Stomach (tissue), 19 donors: ENCODE measurements at places on chromosomes 12 and 14. TPM values are rescaled to one million over a fixed set of nuclear protein-coding genes. Genes with fewer than 3 reads are reported as not detected.
A peak's percentile ranks its signal among the peaks of the same experiment; 100 is the strongest.

Gene DPY19L2
- 7.0 TPM for total RNA-seq

DNA sequence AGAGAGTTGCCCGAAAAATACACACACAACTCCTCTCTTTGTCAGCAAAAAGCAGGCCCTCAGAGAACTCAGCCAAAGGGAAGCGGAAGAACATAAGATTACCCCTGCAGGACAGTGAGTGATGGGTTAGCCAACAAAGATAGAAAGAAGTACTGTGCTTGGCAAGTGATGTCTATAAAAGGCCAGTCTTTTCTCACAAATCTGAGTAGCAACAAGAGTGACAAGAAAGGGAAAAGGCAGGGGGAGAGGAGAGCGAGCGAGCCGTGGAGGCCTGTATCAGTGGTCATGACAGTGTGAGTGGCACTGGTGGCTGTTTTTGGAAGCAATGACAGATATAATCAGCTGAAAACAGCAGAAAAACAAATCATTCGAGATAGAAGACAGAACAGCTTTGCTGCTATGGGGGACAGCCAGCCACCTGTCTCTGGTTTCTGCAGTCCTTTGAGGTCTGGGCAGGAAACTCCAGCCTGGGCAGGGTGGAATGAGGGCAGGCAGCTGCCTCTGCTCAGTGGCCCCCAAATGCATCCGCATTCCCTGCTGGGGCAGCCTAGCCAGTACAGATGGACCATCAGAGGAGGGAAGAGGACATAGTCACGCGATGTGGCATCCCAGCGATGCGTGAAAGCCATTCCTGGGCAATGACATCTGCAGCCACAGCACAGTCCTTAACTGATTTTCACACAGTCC lies 74.7 kb downstream of the TRIM9 start:
- H3K36me3 ChIP-seq, result no peaks in the 10 kb centered on the region
- no peaks in the 10 kb centered on the region for H3K27me3 ChIP-seq
- no peak overlapping the region for H3K4me3 ChIP-seq

Gene NKX2-1
- 13.4 TPM for total RNA-seq

DNA sequence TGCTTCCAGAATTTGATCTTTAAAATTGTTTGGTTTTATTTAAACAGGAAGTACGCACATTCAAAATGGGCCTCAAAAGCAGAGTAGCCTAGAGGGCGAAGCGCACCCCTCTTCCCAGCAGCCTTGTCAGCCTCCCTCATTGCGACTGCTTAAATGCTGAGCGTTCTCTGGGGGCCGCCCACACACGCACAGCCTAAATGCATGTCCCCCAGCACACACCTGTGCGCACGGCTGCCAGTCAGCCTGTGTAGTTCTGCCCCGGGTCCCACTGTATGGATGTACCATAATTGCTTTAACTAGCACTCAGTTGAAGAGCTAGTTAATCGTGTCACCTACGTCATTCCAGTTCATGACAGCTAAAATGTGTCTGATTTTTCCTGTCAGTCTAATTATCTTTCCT lies 79.3 kb downstream of the TESC start:
- no peaks in the 10 kb centered on the region for H3K27me3 ChIP-seq
- H3K27ac ChIP-seq, result no peak overlapping the region
- peaks cover 25% of the 10 kb centered on the region for H3K36me3 ChIP-seq
- H3K4me1 ChIP-seq, result no peaks in the 10 kb centered on the region
- no peak overlapping the region for H3K4me3 ChIP-seq
- DNase-seq, result no peak

DNA sequence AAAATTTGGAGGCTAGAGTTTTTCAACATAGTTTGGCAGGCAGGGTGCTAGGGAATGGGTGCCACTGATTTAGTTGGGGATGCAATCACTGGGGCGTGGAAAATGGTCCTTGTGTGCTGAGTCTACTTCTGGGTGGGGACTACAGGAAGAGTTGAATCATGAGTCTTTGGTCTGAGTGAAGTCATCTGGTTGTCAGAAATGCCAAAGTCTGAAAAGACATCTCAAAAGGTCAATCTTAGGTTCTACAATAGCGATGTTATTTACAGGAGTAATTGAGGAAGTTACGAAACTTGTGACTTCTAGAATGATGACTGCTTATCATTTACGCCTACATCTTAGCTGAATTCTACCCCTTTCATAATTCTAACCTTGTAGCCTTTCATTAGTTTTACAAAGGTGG lies 209.1 kb downstream of the NUBPL start:
- no peak overlapping the region for H3K27ac ChIP-seq
- H3K36me3 ChIP-seq, result no peaks in the 10 kb centered on the region
- DNase-seq, result peak; percentile 5
- H3K4me3 ChIP-seq, result no peak overlapping the region

GRCh38 chr14:105165134-105165704 lies 3.4 kb downstream of the JAG2 start:
- H3K4me3 ChIP-seq, result no peak overlapping the region
- peaks cover 42% of the 10 kb centered on the region for H3K4me1 ChIP-seq
- no peaks in the 10 kb centered on the region for H3K36me3 ChIP-seq
- H3K27ac ChIP-seq, result no peak overlapping the region
- no peaks in the 10 kb centered on the region for H3K27me3 ChIP-seq

Gene HSP90AA1
- 247 TPM for total RNA-seq

- H3K4me3 ChIP-seq, result peak within 1 kb of the TSS; percentile 58
- no peaks in the 10 kb centered on the region for H3K36me3 ChIP-seq
- DNase-seq, result peak; percentile 40
- no peaks in the 10 kb centered on the region for H3K27me3 ChIP-seq
- peaks cover 26% of the 10 kb centered on the region for H3K4me1 ChIP-seq
These were observed at the start of gene WSCD2 for GRCh38 chr12:108129017-108129812. TSS of gene WSCD2 (plus strand) at chr12:108129288. CDS start at chr12:108195833, 66,545 bp downstream.

DNA sequence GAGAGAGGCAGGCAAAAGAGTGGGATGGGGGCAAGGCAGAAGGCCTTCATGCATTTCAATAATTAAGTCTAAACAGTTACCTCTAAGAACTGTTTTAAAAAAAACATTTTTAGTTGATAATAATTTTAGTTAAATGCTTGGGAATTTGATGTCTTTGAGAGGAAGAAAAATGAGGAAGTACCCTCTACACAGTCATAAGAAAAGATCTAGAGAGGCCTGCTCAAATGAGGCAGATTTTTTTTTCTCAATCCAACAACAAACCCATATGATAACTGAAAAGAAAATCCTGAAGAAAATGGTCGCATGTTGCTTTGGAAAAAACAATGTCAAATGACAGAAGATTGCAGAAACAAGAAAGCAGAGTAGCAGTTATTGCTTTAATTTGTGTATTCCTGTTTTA lies 25.6 kb downstream of the SINHCAF start:
- peaks cover 7% of the 10 kb centered on the region for H3K36me3 ChIP-seq
- no peak overlapping the region for H3K4me3 ChIP-seq
- no peak overlapping the region for H3K27ac ChIP-seq
- H3K27me3 ChIP-seq, result no peaks in the 10 kb centered on the region
- DNase-seq, result no peak
- no peaks in the 10 kb centered on the region for H3K4me1 ChIP-seq

GRCh38 chr14:77707355-77707723 lies 484 bp downstream of the ALKBH1 start:
- peak overlapping the region; percentile 94 for H3K4me3 ChIP-seq
- peak; percentile 60 for DNase-seq
- H3K27ac ChIP-seq, result peak overlapping the region; percentile 82
- peaks cover 30% of the 10 kb centered on the region for H3K4me1 ChIP-seq
- H3K36me3 ChIP-seq, result peaks cover 51% of the 10 kb centered on the region
- no peaks in the 10 kb centered on the region for H3K27me3 ChIP-seq

- no peaks in the 10 kb centered on the region for H3K4me1 ChIP-seq
- no peaks in the 10 kb centered on the region for H3K27me3 ChIP-seq
- H3K36me3 ChIP-seq, result no peaks in the 10 kb centered on the region
- no peak overlapping the region for H3K4me3 ChIP-seq
- H3K27ac ChIP-seq, result no peak overlapping the region
These were observed 10.4 kb upstream of the PTHLH start for GRCh38 chr12:27982951-27983350.

DNA sequence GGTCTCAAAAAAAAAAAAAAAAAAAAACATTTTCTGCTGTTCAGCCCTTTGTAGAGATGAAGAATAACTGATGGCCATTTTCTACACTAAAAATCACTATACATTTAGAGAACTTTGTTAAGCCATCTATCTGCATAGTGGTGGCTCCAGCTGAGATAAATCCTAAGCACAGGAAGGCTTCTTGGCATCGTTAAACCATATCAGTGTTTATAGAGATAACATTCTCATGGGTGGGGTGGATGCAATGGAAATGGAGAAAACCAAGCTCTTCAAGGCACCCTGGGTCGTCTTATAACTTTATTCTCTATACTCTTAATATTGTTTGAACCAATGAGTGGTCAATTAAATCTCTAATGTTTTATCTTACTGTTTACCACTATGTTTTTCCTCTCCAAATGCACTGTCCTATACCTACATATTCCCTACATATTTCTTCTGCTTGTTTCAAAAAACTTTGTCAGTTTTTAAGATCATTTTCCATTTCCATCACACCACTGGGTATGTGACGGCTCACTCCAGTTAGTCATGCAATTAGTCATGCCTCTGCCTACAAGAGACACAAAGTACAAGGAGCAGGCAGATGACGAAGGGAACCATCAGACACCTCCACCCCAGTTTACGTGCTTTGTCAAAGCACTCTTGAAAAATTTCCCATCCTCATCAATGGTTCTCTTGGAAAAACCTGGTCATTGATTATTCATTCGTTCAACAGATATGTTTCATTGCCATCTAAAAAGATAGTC lies 119.3 kb upstream of the OVCH1 start:
- H3K4me1 ChIP-seq, result no peaks in the 10 kb centered on the region
- no peak overlapping the region for H3K4me3 ChIP-seq
- DNase-seq, result no peak
- no peaks in the 10 kb centered on the region for H3K36me3 ChIP-seq
- no peak overlapping the region for H3K27ac ChIP-seq

DNA sequence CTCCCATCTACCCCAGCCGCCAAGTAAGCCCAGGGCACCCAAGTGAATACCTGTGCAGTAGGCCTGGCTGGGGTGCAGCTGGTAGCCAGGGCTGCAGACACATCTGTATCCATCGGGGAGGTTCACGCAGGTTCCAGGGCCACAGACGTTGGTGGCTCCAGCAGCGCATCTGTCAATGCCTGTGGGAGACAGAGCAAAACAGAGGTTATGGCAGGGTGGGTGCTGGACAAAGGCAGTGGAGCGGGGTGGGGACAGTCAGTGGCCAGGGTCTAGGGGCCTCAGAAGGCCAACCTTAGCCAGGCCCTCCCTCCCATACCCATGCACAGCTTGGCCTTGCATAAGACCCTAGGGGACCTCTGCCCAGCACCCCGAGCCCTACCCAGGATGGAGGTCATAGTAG lies 29.2 kb downstream of the ISCA2 start:
- H3K36me3 ChIP-seq, result no peaks in the 10 kb centered on the region
- no peak overlapping the region for H3K27ac ChIP-seq
- no peak for DNase-seq
- H3K4me1 ChIP-seq, result no peaks in the 10 kb centered on the region

Gene DHRS2
- total RNA-seq, result not detected

Gene FAM90A1
- total RNA-seq, result not detected

DNA sequence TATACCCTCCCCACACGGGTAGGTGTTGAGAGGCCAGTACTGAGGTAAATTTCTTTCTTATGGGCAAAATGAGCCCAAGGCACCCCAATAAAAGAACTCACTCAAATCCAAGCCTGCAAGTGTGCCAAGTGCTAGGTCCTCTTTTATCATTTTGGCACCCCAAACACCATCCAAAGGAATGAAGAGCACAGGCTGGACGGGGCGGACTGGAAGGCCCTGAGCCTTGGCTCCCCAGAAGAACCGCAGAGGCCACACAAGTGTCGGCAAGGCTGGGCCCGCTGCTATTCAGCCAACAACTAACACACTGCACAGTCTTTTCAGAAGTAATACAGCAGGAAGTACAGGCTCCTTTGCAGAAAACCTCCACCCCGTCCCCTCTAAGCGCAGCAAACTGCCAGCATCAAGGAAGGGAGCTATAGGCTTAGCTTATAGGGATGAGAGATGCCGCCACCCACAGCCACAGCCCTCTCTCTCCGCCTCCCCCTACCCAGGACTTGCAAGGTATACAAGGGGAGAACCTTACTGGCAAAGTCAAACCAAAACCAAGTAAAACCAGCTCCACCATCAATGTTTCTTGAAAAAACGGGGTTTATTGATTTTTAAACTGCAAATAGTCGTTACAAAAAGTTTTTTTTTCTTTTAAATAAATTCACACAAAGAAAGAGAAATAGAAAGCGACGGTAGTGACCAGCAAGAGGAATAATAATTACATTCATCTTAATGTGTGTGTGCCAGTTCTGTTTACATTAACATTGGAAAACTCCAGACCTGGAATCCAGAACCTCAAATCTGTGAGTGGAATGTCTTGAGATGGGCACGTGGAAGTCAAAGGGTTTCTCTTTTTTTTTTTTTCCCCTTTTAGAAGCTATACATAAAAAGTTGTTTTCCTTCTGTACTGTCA lies 5.5 kb downstream of the ZFP36L1 start:
- peaks cover 35% of the 10 kb centered on the region for H3K36me3 ChIP-seq
- peak overlapping the region; percentile 90 for H3K4me3 ChIP-seq
- DNase-seq, result peak; percentile 79
- no peaks in the 10 kb centered on the region for H3K27me3 ChIP-seq

GRCh38 chr12:84643993-84644392 lies 268.6 kb downstream of the SLC6A15 start:
- no peak overlapping the region for H3K4me3 ChIP-seq
- DNase-seq, result no peak
- H3K27ac ChIP-seq, result no peak overlapping the region
- H3K4me1 ChIP-seq, result no peaks in the 10 kb centered on the region

Gene PZP
- not detected for total RNA-seq

Gene CD163
- total RNA-seq, result 30.1 TPM

GRCh38 chr14:51318813-51319597 lies 79.0 kb downstream of the TMX1 start:
- H3K27ac ChIP-seq, result no peak overlapping the region
- H3K4me1 ChIP-seq, result no peaks in the 10 kb centered on the region
- H3K27me3 ChIP-seq, result no peaks in the 10 kb centered on the region
- no peak for DNase-seq
- no peak overlapping the region for H3K4me3 ChIP-seq

Gene CRACR2A
- 7.6 TPM for total RNA-seq

DNA sequence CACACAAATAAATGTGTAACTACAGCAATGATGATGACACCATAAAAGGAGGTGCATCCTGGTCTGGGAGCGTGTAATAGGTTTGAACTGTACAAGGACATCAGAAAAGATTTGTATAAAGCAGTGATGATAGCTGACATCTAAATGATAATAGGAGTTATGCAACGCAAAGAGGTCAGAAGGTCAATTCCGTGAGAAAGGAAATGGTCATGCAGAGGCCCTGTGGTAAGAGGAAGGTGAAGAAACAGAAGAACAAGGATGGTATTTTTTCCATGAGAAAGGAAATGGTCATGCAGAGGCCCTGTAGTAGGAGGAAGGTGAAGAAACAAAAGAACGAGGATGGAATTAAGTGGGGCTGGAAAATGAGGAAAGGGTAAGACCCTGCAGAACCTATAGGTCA lies 106.7 kb upstream of the TMPO start:
- no peak overlapping the region for H3K4me3 ChIP-seq
- H3K27ac ChIP-seq, result no peak overlapping the region
- H3K36me3 ChIP-seq, result no peaks in the 10 kb centered on the region

Gene CLEC1A
- total RNA-seq, result 0.58 TPM

Gene FAM161B
- total RNA-seq, result 3.5 TPM

- peaks cover 22% of the 10 kb centered on the region for H3K4me1 ChIP-seq
- H3K27me3 ChIP-seq, result no peaks in the 10 kb centered on the region
- H3K36me3 ChIP-seq, result no peaks in the 10 kb centered on the region
- H3K4me3 ChIP-seq, result no peak overlapping the region
- DNase-seq, result peak; percentile 29
- H3K27ac ChIP-seq, result no peak overlapping the region
These were observed 63.6 kb downstream of the CHST11 start for GRCh38 chr12:104520242-104520900.

Gene CDH24
- total RNA-seq, result 14.3 TPM

- H3K27me3 ChIP-seq, result no peaks in the 10 kb centered on the region
- peak overlapping the region; percentile 93 for H3K27ac ChIP-seq
- H3K36me3 ChIP-seq, result peaks cover 52% of the 10 kb centered on the region
- H3K4me3 ChIP-seq, result no peak overlapping the region
- peaks cover 80% of the 10 kb centered on the region for H3K4me1 ChIP-seq
These were observed 13.0 kb upstream of the PNMA1 start for GRCh38 chr14:73727166-73727565.
